Right ventricle myocardium superior (tissue), 1 donor: ENCODE measurements at places on chromosomes 1 and 21.

DNA sequence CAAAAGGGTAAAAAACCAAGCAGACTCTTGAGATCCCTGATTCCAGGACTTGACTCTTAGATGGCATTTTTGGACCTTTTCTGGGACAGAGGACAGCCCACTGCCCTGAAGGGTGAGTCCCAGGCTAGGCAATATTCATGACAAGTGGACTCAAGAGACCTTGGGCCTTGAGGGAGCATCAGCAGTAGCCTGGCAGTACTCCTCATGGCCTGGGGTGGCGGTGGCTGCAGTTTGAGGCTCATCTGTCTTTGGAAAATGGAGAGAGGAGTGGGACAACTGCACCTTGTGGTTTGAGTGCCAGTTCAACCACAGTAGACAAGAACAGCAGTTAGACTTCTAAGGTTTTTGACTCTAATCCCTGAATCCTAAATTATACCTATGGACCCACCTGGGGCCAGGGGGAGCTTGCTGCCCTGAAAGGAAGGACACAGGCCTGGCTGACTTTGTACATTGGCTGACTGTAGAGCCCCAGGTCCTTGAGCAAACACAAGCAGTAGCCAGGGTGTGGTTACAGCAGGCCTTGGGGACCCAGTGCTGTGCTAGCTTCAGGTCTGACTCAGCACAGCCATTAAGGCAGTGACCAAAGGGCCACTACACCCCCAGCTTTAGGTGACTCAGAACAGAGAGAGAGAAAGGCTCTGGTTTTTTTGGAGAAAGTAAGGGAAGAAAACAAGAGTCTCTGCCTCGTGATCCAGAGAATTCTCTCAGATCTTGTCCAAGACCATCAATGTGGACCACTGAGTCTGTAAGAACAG is 1023.2 kb downstream of the KCNT2 start:
- DNase-seq: no peak

GRCh38 chr1:205484985-205485967 is 19.2 kb upstream of the CDK18 start:
- DNase-seq: peak; percentile 68

DNA sequence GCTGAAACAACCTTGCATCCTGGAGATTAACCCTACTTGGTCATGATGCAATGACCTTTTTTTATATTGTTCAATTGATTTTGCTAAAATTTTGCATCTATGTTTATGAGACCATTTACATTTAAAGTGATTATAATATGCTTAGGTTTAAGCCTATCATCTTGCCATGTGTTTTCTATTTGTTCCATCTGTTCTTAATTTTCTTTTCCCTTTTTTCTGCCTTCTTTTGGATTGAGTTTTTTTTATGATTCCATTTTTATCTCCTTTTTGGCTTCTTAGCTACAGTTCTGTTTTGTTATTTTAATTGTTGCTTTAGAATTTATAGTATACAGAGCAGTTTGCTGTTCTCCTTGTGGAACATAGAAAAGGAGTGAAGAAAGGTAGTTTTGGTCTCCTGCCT is 385.1 kb upstream of the USP24 start:
- no peak for DNase-seq

DNA sequence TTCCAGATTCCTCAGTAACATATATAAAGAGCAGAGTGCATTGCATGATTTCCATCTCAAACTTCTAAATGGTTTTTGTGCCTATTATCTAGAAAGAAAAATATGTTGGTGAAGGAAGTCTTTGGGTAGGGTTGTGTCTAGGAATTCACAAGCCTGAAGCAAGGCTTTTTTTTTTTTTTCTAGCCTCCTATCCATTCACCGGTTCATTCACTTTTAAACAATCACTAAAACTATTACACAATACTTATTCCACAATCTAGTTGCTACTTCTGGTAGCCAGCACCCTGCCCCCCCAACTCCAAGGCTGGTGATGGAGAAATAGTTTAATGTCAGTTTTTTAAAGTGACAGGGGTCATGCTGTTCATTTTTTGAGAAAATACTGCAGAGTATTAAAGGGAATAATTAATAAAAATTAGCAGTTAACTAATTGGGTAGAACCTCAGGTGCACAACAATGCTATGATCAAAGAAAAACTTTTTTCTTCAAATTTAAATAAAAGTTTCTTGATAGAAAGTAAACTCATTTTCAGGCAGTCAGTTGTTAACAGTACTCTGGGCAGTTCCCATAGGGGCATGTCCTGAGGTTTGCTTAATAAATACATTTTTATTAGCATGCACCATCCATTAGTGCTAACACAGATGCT is 10.9 kb downstream of the IRF2BP2 start:
- DNase-seq: no peak

DNA sequence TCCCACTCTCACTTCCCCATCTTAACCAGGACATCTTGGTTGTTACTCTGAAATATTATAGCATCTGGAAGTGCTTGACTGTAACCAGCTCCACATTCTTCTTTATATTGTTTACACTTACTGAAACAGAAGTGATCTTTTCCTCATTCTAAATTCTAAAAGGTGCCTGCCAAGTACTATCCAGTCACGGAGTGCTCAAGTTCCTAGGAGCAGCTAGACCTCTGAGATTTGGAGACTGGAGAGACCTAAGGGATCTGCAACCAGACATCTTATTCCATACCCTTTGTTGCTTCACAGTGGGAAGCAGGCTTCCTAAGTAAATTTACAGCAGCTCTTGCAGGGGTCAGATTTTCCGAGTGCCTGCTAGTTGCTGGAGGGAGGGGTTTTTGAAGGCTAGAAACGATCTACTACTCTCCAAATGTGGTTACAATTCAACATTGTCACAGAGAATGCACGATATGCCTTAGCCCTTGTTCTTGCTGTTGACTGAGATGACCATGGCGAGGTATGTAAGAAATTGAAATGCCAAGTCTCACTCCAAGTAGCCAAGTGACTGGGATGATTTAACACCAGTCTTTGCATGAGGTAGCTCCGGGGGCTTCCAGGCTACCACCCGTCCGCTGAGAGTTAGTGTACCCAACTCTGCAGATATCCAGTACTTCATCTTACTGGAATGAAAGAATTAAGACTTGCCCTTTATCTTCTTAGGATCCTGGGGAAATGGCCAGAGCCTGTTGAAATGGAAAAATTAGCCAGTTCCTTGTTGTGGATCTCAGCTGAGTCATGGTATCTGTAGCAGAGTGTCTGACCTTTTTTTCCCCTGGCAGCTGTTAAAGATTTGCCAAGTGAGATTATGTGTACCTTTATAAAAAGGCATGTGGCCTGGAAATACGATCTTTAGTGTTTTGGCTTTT is 150.8 kb downstream of the MAST2 start:
- no peak for DNase-seq

DNA sequence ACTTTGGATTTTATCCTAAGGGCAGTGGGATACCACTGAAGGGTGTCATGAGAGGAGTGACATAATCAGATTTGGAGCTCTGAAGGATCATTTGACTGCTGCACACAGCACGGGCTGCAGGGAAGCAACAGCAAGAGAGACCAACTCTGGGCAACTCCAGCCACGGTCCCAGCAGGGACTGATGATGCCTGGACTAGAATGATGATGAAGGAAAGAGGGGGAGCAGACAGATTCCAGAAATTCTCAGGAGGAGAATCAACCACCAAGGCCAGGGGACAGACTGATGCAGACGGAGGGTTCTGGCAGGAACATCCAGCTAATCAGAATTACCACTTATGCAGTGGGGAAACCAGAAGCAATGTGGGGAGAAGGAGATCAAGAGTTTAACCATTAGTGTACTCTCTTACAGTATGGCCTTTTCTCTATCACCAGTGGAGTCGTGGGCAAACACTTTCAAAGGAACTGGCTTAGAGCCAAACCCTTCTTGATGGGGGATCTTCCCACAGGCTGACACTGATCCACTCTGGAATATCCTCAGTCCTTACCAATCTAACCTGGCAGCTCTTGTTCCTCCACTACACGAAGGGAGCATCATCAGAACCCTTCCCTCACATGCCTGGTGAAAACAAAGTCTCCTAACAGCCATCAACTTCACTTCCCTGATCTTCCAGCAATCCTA is 3.3 kb downstream of the URB1 start:
- no peak for DNase-seq

GRCh38 chr1:82073071-82073470 is 272.3 kb downstream of the ADGRL2 start:
- DNase-seq: no peak

DNA sequence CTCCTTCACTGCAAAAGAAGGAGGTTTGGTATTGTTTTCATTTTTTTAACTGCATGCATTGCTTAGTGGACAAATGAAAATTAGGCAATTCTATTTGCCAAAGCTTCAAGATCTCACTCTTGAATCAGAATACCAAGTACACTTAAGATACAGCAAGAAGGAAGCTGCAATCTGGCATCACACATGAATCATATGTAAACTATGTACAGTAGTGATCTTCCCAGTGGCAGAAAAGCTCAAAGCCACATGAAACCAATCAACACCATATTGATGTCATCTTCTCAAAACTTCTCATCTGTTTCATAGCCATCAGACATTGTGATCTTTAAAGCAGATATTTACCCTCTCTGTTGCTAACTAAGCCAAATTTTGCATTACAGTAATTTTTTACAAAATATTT is 550.1 kb downstream of the LTN1 start:
- DNase-seq: no peak
